ENCODE measurements at places on chromosomes 16 and 17. TPM values are rescaled to one million over a fixed set of nuclear protein-coding genes. Genes with fewer than 3 reads are reported as not detected.

GRCh38 chr17:58109197-58109596, 26.0 kb downstream of the DYNLL2 start:
- no peak for DNase-seq

DNA sequence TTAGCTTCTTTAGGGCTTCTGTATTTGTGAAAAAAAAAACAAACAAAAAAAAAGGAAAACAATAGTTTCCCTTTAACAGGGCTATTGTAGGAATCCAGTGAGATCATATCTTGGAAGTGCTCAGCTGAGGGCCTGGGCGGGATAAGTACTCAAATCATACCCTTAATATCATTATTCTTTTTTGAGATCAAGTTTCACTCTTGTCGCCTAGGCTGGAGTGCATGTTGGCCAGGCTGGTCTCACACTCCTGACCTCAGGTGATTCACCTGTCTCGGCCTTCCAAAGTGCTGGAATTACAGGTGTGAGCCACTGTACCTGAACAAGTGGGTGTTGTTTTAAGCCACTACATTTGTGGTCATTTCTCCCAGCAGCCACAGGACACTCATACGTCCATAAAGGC, 87.0 kb downstream of the CDH13 start:
- DNase-seq: no peak

- no peak for DNase-seq
Measured at GRCh38 chr17:74150428-74151025, 53.0 kb upstream of the RPL38 start.

DNA sequence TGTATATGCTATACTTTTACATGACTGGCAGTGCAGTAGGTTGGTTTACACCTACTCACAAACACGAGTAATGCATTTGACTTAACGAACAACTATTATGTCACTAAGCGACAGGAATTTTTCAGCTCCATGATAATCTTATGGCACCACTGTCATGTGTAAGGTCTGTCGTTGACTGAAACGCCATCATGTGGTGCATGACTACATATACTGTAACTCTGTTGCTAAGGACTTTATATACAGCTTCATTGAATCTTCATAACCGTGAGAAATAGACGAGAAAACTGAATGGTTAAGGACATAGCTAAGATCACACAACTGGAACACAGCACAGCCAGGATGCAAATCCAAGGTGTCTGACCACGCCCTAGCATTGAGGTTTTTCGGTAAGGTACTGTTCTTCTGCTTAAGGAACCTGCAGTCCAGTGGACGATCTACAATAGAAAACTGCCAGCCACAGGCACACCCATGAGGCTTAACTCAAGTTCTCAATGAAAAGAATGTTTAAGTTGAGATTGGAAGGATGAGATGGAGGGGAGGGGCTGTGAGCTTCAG, 3.3 kb downstream of the CFAP20 start:
- no peak for DNase-seq

GRCh38 chr17:82810644-82811430, 29.0 kb downstream of the ZNF750 start:
- DNase-seq: no peak

- no peak for DNase-seq
Measured at GRCh38 chr17:73069841-73070240, 22.6 kb downstream of the SLC39A11 start.

DNA sequence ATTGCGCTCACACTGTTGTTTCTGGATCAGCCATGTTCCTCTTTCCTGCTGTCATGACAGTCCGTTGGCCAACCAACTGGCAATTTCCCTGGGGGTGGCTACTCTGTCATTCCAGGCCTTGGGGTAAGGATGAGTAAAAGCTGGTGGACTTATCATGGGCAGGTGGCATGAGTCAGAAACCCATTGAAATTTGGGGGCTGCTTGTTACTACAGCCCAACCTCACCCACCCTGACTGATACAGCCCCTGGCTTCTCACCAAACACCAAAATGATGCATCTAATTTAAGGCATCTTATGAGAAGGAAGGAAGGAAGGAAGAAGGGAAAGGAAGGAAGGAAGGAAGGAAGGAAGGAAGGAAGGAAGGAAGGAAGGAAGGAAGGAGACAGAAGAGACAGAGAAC, 53.9 kb upstream of the CRHR1 start:
- DNase-seq: no peak

DNA sequence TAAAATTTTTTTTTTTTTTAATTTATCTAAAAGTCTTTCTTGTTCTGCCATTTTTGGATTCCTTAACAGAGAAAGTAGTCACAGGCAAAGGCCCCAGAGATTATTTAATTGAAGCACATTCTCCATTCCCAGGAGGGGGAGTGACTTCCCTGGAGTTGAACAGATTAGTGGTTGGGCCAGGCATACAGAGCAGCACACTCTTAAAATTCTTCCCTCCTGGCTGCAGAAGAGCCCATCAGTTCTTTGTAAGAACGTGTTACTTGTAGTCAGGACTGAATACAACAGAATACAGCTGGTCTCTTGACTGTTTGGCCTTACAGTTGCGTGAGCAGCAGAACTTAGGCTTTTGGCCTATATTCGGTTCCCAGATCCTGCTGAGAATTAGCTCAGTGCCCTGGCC, 1.8 kb downstream of the ALKBH5 start:
- DNase-seq: no peak

DNA sequence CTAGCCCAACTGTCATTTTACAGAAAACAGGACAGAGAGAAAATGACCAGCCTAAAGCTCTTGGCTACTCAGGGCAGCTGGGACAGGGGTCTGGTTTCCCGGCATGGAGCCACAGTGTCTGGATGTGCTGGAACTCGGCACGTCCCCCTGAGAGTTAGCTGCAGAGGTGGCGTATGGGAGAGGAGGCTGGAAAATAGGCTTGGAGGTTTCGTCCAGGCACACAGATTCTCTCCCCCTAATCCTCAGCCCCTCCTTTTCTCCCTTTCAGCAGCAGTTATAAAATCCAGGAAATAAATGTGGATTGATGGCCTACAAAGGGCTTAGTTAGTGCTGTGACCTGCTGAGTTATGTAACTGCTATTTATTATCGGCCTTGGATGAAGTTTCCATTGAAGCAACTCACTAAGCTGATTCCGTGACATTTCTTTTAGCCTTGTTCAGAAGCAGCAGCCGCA, 89.5 kb upstream of the TOB1 start:
- DNase-seq: no peak

GRCh38 chr17:35889818-35890773, 9.9 kb upstream of the CCL5 start:
- no peak for DNase-seq

DNA sequence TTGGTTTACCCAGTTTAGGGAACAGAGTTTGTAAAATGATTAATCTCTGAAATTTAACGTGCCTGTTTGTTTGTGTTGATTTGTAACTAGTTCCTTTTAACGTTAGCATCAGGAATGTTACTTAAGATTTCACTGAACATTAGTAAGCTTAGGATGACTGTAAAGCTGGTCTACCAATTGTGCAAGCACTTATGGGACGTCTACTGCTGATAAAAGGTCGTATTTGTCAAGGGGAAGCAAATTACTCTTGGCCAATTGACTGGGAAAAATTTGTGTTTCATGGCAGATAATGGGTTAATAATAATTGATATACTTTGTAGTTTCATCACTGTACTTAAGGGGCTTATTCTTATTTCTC, 11.8 kb downstream of the METTL9 start:
- DNase-seq: no peak

- DNase-seq: no peak
Measured at GRCh38 chr16:30691907-30692306, 7.1 kb upstream of the SRCAP start.

- DNase-seq: no peak
Measured at GRCh38 chr17:82305727-82306300, 11.6 kb downstream of the CD7 start.

DNA sequence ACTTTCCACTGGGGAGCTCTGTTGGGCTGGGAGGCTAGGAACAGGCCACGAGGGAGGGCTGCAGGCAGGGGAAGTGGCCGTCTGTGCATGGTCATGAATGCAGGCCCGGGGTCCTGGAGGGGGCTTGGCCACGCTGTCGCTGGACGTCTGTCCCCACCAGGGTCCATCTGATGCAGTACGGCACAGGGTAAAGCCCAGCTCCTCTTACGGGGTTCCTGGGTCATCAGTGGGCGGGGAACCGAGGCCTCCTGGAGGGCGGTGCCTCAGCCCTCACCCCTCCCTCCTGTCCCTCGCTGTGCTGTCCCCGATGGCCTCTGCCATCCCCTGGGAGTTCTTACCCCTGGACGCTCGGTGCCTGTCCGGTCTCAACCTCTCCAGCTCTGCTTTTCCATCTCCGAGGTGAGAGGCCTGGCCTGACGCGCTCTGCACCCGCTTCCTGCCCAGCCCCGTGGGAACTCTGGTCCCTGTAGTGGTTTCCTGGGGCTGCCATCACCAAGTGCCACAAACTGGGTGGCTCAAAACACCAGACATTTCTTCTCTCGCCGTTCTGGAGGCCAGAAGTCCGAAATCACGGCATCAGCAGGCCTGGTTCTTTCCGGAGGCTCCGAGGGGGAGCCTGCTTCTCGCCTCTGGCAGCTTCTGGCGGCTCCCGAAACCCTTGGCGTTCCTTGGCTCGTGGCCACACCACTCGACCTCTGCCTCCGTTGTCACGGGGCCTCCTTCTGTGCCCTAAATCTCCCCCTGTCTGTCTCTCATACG, 182.8 kb downstream of the SEC14L1 start:
- DNase-seq: no peak

DNA sequence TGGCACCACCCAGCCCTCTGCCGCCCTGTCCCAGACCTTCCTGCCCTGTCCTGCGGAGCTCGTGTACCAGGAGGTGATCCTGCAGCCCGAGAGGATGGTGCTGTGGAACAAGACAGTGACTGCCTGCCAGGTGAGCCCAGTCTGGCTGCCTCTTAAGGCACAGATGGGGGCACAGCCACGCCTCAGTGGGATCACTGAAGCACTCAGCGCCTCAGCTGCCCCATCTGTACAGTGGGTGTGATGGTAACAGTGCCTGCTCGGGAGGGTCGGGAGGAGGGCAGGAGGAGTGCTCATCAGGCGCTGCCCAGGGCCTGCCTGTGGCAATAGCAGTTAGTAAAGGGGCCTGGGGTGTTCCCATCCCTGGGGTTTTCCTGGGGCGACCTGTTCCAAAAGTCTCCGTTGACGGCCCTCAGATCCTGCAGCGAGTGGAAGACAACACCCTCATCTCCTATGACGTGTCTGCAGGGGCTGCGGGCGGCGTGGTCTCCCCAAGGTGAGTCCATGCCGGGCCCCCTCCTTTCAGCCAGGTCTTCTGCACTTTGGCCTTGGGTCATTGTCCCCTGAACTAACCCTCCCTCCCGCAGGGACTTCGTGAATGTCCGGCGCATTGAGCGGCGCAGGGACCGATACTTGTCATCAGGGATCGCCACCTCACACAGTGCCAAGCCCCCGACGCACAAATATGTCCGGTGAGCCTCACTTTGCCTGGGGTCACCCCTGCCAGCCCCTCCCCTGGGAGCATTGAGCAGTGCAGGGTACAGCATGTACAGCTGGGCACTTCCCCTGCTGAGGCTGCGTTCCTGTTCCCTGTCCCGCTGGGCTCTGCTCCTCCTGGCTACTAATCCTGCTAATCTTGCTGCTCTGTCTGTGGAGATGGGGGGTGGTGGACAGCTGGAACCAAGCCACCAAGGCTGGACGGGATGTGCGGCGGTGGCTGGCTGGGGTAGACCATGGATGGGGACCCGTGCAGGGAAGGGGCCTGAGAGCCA, 4.5 kb upstream of the TCAP start:
- no peak for DNase-seq

GRCh38 chr17:79226037-79226436, 151.4 kb downstream of the ENGASE start:
- no peak for DNase-seq

- no peak for DNase-seq
Measured at GRCh38 chr16:12468552-12468951, 335.1 kb downstream of the CPPED1 start.

- DNase-seq: no peak
Measured at GRCh38 chr17:43025290-43025657, 243 bp downstream of the RND2 start.

GRCh38 chr17:13525876-13526275, 75.9 kb downstream of the HS3ST3A1 start:
- no peak for DNase-seq

GRCh38 chr17:28843816-28844148, 1.2 kb upstream of the FAM222B start:
- DNase-seq: no peak

DNA sequence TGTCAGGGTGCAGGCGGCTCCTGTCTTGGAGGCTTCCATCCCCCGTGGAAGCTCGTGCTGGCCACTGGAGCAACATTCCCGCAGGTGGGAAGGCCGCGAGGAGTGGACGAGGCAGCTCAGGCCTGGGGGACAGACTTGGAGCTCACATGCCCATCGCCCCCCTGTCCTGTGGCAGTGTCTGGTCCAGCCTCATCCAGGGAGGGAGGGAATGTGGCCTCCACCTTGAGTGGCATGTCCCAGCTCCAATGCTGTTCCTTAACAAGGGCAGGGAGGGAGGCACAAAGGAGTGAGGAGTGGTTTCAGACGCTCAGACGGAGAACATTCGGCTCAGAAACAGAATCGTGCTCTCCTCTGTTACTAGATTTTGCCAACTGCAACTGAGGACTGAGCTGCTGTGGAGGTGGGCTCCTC, 159.4 kb upstream of the CHMP6 start:
- no peak for DNase-seq

DNA sequence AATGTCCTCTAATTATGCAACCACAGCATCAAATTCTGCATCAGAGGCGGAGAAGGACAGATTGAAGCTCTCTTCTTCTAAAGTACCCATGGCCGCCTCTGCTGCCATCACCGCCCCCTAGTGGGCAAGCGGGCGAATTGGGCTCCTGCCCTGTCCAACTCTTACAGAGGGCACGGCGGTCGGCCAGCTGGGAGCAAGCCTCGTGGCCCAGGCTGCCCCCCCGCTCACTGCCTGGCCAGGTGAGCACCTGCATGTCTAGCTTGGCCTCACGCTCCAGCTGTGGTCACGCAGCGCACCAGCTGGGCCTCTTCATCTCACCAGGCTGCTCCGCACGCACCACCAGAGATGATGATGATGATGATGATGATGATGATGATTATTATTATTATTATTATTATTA, 146.1 kb upstream of the TOM1L1 start:
- DNase-seq: no peak

DNA sequence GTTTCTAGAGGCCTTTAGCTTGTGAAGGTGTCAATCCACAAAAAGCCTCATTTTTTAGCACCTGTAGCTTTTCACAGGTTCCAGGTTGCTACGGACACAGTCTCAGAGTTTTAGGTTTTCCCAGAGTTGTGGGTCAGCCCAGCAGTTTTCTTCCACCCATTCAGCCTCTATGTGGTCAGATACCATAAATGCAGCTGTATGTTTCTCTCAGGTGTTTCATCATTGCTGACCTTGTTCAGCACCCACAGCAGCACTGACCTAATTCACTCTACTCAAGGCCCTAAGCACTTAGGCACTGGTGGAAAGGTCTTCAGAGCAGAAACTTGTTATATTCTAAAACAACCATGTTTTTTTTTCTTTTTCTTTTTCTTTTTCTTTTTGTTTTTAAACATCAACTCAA, 15.0 kb upstream of the SPACA3 start:
- no peak for DNase-seq

- no peak for DNase-seq
Measured at GRCh38 chr16:68356249-68356918, 45.6 kb downstream of the PRMT7 start.

- no peak for DNase-seq
Measured at GRCh38 chr17:60766778-60767190, 89.1 kb downstream of the BCAS3 start.

- no peak for DNase-seq
Measured at GRCh38 chr17:63998050-63998720, at the start of gene PRR29. PRR29 (plus strand) TSS chr17:63998351; CDS start chr17:63998365, 14 bp downstream.

Gene AGRP
- not detected for total RNA-seq

Gene KRTAP2-3
- total RNA-seq: not detected

Gene GAS2L2
- total RNA-seq: not detected

Gene CCL5
- total RNA-seq: 15.9 TPM

Gene IGFALS
- total RNA-seq: 0.10 TPM

Gene NUDT16L1
- 42.9 TPM for total RNA-seq

Gene CRHR1
- 0.15 TPM for total RNA-seq

Gene ARHGAP44
- 0.80 TPM for total RNA-seq

Gene ASIC2
- 4.1 TPM for total RNA-seq

All from Panc1 (cell line).